CD14-positive monocyte (primary cell): ENCODE measurements at places on chromosomes 2 and 18.

GRCh38 chr2:217055624-217056023 lies 195.8 kb upstream of the TNP1 start:
- DNase-seq: no peak

GRCh38 chr2:97901862-97902261 lies 93.9 kb downstream of the TMEM131 start:
- DNase-seq: no peak

DNA sequence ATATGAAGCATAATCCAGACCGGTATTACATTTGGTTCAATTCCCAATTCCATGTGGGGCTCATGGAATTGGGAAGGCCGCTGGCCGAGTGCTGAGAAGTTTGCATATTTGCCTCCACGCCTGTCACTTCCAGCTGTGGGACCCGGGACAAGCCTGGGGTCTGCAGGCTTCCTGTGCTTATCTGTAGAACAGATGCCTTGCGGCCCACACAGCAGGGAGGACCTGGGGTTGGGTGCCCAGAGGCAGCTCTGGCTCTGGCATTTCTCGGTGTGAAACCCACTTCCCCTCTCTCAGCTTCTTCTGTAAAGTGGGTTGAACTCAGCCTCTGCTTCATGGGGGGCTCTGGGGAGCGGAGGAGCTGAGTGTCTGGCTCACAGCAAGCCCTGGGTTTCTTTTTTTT lies 97.9 kb downstream of the SH3BP4 start:
- DNase-seq: no peak

DNA sequence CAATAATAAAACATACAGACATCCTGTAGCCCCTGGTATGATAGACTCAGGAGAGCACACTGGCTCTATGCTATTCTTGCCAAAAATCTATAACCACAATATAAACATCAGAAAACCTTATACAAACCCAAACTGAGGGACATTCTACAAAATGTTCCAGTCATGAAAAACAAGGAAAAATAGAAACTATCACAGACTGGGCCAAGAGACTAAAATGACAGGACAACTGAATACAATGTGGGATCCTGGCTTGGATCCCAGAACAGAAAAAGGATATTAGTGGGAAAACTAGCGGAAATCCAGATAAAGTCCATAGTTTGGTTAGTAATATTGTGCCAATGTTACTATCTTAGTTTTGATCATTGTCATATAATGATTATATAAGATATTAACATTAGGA lies 29.6 kb upstream of the EPAS1 start:
- DNase-seq: no peak

DNA sequence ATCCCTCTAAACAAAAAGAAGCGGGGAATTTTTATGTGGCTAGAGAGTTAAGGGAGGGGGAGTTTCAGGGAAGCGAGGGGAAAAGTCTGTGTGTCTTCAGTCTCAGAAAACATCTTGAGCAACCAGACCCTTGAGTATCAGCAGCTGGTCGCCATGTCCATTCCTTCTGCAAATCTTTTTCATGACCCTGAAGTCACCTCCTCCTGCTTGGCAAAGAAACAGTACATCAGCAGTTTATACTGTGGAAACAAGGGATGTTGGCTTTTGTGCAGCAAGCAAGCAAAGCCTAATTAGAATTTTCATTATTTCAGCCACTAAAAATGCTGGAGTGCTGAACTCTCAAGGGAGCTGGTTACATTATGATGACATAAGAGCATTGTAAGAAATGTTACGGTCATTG lies 187.4 kb upstream of the SLC8A1 start:
- no peak for DNase-seq

- no peak for DNase-seq
Observed at GRCh38 chr2:103959174-103960128, 894.5 kb upstream of the POU3F3 start.

- DNase-seq: no peak
Observed at GRCh38 chr18:77647472-77647871, 397.8 kb downstream of the GALR1 start.

DNA sequence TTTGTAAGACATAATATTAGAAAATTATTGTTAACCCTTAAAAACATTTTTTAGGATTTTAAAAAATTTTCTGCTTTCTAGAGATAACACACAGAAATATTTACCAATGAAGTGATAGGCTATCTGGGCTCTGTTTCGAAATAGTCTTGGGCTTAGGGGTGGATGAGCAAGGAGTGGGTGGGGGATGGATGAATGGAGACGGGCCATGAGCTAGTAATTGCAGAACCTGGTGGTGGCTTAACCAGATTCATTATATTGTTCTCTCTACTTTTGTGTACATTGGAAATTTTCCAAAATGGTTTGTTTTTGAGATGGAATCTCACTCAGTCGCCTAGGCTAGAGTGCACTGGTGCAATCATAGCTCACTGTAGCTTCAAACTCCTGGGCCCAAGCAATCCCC lies 89.6 kb downstream of the TCF7L1 start:
- no peak for DNase-seq

- DNase-seq: no peak
Observed at GRCh38 chr2:159996792-159997546, 65.4 kb downstream of the PLA2R1 start.

DNA sequence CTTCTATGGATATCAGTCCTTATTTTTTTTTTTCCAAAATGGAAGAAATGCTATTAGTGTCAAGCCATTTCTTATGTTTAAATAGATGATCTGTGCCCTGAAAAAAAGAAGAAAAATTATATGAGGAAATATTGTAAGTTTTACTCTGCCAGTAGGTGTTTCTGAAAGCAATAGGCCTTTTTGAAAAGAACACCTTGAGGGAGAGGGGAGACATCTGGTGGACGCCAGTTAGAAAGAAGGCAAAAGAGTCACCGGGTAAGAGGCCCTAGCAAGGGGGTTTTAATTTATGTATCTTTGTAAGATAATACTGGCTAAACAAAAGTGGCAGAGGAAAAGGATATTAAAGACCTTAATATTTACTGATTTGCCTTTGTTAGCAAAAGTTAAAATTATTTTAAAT lies 56.1 kb downstream of the DYNAP start:
- DNase-seq: no peak

DNA sequence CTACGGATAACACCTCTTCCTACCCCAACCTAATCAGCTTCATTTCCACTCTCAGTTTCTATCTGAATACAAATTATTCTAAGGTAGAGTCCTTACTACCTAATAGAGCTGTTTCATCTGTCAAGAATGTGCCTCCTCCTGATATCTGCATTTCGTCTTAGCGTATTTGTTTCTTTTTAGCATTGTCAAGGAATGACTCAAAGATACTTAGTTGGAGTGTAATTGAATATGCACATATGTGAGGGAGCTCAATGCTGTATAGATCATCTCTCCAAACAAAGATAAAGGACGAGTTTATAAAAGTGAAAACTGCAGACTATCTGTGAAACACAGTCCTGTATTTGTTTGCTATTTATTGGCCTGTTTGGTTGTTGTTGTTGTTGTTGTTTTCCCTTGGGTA lies 2059.4 kb upstream of the CELF4 start:
- no peak for DNase-seq

GRCh38 chr2:37708146-37708545 lies 36.7 kb upstream of the CDC42EP3 start:
- DNase-seq: no peak

DNA sequence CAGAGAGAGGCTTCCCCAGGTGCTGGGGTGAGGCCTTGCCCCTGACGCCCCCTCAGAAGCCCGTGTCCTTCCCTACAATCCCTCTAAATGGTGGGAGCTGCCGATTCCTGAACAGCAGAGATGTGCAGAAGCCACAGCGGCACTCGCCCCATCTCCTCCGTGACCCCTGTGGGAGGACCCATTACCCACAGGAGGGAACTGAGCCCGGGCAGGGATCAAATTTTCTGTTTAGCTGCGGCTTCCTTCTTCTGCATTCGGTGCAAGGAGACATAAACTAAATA lies 181.2 kb upstream of the RAB6C start:
- DNase-seq: no peak

GRCh38 chr2:68913359-68913758 lies 39.3 kb downstream of the GKN2 start:
- no peak for DNase-seq

GRCh38 chr2:177897278-177897677 lies 175.3 kb downstream of the PDE11A start:
- no peak for DNase-seq

DNA sequence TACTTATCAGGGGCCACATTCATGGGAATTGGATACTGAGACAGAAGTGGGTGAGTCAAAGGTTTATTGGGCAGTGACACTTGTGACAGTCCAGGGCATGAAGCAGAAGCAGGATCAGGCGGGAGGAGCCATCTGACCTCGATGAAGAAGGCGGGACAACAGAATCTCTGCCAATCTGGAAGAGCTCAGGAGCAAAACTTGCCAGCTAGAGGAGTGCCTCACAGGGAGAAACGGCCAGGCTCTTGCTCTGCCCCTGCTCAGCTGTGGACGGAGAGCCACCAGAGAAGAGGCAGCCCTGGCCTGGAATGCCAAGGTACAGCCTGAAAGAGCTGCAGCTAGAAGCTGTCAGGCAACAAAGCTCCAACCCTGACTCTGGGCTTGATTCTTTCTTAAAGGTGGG lies 16.9 kb downstream of the DAW1 start:
- no peak for DNase-seq

DNA sequence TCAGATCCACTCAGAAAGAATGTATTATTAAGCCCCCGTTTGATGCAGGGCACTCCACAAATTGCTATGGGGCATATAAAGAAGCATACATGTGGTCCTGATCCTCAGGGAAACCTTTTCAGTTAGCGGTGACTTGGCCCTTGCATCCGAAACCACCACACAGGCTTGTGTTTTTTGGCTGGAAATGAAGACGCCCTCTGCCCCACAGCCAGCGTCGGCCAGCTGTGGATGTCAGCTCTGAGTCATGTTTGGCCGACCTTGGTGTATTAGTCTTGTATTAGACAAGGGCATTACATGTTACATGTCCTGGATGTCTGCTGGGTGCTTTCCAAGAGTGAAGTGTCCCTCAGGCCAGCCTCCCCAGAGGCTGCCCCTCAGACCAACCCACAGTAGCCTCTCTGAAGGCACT lies 107.6 kb upstream of the MAP3K20 start:
- no peak for DNase-seq

DNA sequence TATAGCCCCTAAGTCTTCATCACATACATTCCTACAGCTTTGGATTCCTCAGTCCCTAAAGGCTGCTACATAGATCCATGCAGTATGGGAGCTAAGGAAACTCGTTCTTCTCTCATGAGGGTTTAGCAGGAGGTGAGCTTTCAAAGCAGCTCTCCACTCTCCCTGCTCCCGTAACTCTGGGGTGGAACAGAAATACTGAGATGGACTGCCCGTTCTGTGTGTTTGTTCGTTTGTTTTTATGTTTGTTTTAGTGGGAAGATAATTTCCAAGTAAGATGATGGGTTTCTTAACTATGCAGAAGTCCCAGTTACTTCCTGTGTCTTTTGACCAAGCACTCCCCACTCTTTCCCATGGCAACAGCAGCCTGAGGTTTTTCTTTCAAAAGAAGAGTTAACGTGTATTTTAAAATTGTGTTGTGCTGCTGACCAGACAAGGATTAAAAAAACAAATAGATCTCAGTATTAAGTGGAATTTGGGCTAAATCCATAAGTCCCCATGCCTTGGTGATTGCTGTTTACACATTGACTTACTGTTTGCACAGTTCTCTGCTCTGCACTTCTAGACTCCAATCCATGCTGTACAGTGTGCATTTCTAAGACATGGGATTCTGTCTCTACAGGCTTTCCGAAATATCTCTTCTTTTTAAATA lies 156.4 kb upstream of the SH3BP4 start:
- no peak for DNase-seq

GRCh38 chr2:205637779-205638503 lies 44.4 kb upstream of the NRP2 start:
- DNase-seq: no peak

DNA sequence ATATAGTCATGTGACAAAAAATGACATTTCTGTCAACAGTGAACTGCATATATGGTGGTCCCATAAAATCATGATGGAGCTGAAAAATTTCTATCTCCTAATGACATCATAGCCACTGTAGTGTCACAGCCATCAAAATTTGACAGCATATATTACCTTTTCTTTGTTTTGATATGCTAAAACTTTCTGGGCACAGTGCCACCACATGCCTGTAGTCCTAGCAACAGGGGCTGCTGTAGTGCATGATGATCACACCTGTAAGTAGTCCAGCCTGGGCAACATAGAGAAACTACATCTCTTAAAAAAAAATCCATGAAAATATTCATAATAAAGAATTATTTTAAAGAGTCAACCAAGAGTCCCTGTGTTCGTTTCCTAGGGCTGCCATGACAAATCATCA lies 155.5 kb upstream of the SERTAD2 start:
- no peak for DNase-seq

DNA sequence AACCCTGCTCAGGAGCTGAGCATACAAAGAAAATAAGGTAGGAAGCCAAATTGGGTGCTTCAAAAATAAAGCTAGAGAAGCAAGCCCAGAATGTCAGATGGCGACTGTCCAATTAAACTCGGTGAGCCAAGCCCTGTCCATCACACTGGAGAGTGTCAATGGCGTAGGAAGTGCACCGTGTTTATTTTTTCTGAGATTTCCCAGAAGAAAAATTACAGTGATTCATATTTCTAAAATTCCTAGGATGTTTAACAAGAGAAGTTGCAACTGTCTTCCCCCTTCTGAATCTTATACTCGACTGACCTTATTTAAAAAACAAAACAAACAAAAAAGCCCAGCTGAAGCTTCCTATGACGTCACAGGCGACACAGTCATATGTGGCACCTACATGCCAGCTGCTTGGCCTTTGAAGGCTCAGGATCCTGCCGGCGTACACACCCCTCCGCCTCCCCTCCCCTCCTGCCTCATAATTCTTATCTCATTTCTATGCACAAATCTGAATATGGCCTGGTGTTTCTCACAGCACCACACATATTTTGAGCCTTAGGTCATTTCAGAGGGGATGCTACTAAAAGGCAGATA lies 60.8 kb downstream of the MBP start:
- peak; percentile 24 for DNase-seq

DNA sequence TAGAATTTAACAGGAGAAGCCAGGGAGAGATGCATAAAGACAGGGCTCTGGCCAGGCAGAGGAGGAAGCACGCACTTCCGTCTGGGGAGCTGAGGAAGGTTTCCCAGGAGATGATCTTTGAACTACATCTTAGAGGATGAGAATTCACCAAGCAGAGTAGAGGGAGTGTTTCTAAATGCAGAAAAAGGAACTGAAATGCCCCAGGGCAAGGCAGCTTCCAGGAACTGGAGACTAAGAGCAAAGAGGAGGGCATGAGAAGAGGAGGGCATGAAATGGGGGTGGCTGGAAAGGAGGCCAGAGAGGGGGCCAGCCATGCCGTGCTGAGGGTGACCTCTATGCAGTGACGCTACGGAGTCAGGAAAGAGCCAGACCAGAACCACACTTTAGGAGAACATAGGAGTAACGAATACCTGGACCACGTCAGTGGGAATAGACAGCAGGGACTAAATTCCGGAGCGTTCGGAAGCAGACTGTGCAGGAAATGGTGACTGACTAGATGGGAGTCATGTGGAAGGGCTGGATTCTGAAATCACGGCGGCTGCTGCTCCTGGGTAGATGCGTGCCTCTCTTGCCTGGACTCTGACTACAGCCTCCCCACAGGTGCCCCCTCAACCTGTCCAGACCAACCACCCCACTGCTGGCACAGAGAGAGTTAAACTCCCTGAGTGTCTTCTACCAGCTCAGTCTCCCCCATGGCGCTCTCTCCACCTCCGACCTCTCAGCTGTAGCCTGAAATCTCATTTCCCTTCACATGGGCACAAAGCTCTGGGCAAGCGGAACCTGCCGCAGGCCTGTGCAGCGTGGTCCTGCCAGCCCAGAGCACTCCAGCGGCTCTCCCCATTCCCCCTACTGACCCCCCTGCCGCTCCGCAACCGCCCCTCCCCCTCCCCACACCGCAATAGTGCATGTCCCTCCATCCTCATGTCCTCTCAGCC lies 87.0 kb upstream of the RTN4 start:
- DNase-seq: peak; percentile 64
